Stimulated activated CD8-positive, alpha-beta memory T cell treated with anti-CD3 and anti-CD28 coated beads, Interleukin-2, amount 100 ng/mL, for 1 hour (primary cell): ENCODE measurements at places on chromosomes 4 and X.

GRCh38 chr4:6658209-6658595, 17.7 kb downstream of the MRFAP1 start:
- DNase-seq: no peak

GRCh38 chr4:105560421-105560848, 8.0 kb downstream of the ARHGEF38 start:
- DNase-seq: no peak

- DNase-seq: no peak
These were observed 319.1 kb downstream of the GPAT3 start for GRCh38 chr4:83855044-83855443.

GRCh38 chrX:46340696-46341095, 204.5 kb downstream of the ZNF674 start:
- no peak for DNase-seq

DNA sequence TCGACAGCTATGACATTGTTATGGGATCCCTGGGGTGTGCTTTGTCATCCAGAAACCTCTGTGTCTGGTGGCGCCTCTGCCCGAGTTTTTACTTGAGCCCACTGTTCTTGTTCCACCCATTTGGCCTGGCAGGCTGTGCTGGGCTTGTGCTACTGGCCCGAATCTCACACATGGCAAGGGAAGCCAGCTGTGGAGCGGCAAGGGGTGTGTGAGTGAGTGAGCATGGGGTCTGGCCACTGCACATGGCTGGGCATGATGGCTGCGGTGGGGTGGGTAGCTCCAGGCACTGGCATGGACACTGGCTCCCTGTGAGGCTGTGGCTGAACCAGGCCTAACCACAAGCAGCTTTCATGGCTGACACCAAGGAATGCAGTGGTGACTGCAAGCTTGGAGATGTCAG, 89.2 kb downstream of the DACH2 start:
- DNase-seq: no peak

DNA sequence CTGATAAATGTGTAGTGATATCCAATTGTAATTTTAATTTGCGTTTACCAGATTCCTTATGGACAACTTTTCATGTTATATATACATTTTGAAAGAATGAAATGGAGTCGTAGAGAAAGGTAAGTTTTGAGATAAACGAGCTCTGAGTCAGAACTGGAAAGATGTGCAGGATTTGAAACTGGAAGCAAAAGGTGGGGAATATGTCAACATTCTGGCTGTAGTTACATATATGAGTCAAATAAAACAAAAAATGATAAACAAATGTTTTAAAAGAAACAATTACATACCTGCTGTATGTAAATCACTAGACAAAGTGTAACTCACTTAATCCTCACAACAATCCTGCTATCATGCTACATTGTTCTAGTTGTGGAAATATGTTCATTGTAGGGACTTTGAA, 84.0 kb downstream of the LPAR4 start:
- DNase-seq: no peak

DNA sequence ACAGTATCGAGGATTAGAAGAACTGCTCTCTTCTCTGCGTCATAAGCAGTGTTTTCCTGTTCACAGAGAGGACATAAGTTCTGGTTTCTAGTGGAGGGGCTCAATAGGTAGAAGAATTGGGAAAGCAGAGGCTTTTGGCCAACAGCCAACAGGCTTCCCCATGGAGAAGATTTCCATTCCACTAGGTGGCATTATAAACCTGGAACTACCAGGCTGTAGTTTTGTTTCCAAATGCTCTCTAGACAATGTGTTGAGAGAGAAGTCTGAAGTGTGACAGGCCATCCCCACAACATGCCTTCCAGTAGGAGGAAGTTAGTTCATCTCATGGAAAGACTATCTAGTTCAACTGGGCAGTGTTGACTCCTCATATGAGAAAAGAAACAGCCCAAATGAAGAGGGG, 63.8 kb upstream of the ANXA10 start:
- DNase-seq: no peak

DNA sequence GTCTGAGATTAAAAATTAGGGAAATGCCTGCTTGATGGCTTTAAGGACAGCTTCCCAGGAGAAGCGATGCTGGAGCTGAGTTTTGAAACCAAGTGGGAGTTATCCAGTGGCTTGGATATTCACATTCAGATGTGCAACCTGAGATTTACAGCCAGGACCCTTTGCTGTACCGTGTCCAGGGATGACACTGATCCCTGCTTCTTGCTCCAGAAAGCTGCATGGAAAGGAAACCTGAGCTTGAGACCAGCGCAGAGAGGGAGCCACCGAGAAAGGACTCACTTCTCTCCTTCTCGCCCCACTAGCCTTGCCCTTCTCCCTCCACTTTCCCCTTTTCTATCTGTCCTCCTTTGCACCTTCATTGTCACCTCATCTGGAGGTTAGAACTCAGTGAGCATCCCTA, 254.5 kb upstream of the PPARGC1A start:
- DNase-seq: no peak

DNA sequence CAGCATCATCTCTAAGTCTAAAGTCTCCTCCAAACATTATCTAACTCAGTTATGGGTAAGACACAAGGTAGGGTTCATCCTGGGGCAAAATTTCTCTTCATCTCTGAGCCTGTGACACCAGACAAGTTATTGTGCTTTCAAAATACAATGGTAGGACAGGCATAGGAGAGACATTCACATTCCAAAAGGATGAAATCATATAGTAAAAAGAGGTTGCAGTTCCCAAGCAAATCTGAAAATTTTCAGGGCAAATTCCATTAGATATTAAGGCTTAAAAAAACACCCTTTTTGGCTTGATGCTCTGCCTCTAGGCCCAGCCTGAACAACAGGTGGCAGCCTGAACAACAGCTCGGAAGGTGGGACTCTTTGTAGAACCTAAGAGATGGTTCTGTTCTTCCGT, 448.3 kb upstream of the SLIT2 start:
- no peak for DNase-seq

DNA sequence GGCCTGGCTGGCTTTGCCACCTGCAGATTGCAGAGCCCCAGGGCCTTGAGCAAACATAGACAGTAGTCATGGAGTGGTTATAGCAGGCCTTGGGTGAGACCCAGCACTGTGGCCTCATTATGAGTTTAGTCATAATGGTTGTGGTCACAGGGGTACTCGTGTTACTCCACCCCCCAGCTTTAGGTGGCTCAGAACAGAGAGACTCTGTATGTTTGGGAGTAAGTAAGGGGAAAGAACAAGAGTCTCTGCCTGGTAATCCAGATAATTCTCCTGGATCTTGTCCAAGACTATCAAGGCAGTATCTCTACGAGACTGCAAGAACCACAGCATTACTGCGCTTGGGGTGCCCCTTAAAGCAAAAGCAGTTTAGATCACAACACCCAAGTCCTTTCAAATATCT, 62.3 kb upstream of the SCRG1 start:
- DNase-seq: no peak

DNA sequence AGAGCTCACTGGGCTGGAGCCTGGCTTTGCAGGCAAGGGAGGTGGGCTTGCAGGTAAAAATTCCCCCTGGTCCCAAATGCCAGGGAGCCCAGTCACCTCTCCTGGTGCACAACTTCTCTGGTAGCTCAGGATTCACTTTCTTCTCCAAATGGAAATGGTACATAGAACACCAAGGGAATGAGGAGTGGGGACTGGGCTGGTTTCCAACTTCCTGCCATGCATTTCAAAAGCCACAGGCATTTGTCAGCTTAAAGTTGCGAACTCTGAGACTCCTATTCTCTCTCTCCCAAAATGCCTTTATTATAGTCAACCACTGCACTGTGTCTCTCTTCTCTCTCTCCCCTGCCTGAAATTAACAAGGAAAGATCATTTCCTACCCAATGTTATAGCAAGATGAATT, 177.3 kb downstream of the GRIA3 start:
- DNase-seq: no peak

GRCh38 chr4:53703267-53703655, 112.0 kb upstream of the LNX1 start:
- DNase-seq: no peak

DNA sequence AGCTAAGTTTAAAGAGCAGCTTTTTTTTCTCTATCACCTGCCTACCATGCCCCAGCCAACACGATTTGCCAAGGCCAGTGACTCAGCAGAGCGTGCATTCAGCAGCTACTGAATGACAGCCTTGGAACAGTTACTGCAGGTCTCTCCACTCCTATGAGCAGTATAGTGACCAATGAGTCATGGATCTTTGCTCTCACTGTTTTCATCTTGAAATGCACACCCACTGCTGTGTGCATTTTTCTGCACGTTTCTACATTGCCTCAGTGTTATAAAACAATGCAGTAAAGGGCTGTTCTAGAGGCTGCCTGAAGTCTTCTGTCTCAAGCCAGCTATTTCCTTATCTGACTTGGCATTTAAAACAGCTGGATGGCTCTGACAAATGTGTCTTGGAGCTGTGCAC, 66.0 kb upstream of the C4orf54 start:
- no peak for DNase-seq
